ENCODE measurements at places on chromosomes 5 and 9. TPM values are rescaled to one million over a fixed set of nuclear protein-coding genes. Genes with fewer than 3 reads are reported as not detected.

GRCh38 chr9:23842565-23843129, 16.6 kb upstream of the ELAVL2 start:
- no peak for DNase-seq

DNA sequence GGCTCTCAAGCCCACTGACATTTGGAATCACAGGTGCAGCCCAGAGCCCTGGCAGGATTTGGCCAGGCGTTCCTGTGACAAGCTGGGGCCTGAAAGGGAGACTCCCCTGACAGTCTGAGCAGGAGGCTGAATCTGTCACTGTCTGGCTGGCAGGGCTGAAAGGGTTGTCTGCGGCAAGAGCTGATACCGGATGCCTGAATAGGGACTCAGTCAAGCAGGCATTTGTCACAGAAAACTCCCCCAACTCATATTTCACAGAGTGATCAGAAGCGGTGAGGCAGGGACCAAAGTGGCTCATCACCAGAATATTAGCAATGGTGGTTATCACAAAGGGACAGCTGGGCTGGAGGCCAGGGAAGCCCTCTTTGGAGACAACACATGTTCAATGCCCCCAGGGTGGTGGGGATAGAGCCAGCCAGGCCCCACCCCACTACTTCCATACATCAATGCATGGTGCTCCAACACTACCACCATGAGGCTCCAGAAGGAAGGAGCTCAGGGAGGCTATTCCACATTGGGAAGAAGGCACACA, 295.5 kb downstream of the DTWD2 start:
- no peak for DNase-seq

DNA sequence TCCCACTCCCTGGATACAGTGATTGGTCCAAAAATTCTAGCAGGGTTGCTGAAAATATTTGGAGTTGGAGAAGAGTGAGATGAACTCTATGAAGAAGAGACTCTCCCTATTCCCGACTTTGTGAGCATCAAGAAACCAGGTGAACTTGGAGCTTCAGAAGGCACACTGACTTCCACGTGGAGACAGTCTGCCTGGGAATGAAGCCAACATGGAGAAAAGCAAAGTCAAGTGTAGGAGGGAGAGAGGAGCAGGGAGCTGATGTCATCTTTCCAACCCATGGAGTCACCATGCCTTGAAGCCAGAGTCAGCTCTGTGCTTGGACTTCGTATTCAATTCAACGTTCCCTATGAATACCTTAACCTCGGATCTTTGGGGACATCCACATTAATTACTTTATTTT, 125.1 kb downstream of the NPR3 start:
- DNase-seq, result no peak

DNA sequence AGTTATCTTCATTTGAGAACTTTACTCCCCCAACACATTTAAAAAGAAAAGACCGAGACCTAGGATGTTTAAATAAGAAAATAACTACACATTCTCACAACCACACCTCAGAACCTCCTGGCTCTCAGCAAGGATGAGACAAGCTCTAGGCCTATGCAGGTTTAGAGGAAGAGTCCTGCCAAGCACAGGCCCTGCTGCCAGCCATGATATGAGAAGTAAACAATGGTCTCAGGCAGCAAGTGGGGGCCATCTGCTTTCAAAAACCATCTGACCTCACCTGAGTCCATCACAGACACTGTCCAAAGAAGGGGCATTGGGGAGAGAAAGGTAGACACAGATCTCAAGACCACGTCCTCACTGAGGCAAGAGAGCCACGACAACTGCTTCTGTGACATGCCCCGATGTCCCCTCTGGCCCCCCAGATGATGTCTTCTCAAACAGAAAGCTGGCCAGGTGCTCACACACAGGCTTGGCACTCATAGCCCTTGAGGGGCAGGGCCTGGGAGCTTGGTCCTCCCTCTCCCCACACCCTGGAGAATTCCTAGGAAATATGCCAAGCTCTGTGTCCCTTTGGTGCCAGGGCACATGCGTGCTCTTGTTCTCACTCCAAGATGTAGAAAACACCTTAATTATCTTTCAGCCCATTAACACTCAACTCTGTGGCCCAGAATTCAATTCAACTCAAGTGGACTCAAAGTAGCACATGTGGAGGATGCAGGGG, 150.4 kb downstream of the FSTL4 start:
- DNase-seq, result no peak

GRCh38 chr9:110543631-110544051, 35.9 kb downstream of the SVEP1 start:
- no peak for DNase-seq

- DNase-seq, result no peak
These were observed 29.4 kb upstream of the TAL2 start for GRCh38 chr9:105632807-105633206.

GRCh38 chr5:133730346-133730745, 118.0 kb upstream of the FSTL4 start:
- no peak for DNase-seq

GRCh38 chr5:65261499-65261898, 220.2 kb downstream of the ADAMTS6 start:
- no peak for DNase-seq

GRCh38 chr5:143592648-143593047, 189.2 kb upstream of the NR3C1 start:
- DNase-seq, result no peak

- DNase-seq, result no peak
These were observed 281.9 kb downstream of the NSG2 start for GRCh38 chr5:174327317-174327864.

GRCh38 chr5:115850744-115851416, 9.1 kb downstream of the AP3S1 start:
- no peak for DNase-seq

DNA sequence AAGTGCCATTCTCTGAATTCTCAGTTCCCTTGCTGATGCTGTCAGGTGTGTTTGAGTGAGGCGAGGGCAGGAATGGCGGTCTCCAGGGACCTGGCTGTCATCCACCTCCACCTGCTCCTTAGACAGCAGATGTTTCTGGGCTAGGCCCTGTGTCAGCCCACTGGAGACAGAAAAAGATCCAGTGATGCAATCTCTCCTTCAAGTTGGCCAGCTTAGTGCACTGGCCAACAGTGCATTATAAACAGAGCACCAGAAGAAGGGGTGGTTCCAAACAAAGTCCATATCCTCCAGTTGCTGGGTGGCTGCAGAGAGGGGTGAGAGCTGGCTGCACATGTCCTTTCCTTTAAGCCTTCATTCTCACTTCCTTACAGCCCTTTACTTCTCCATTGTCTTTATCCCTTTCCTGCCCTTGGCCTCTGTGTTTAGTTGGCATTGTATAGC, 26.5 kb downstream of the NANS start:
- no peak for DNase-seq

- DNase-seq, result no peak
These were observed 2.8 kb downstream of the CAMK2A start for GRCh38 chr5:150286820-150287219.

CEL gene
- total RNA-seq, result not detected

WDR38 gene
- not detected for total RNA-seq

TSSK1B gene
- not detected for total RNA-seq

DBH gene
- total RNA-seq, result not detected

Data from ascending aorta (tissue), 2 donors.